ENCODE measurements at places on chromosomes 11 and 22. TPM values are rescaled to one million over a fixed set of nuclear protein-coding genes. Genes with fewer than 3 reads are reported as not detected.

PHOX2A gene
- total RNA-seq: not detected

ANO9 gene
- 15.9 TPM for total RNA-seq

CHADL gene
- 1.4 TPM for total RNA-seq

DEUP1 gene
- total RNA-seq: under 0.01 TPM

GSTT2B gene
- total RNA-seq: 0.34 TPM
